ENCODE measurements at places on chromosomes 6 and 20.
A peak's percentile ranks its signal among the peaks of the same experiment; 100 is the strongest.

DNA sequence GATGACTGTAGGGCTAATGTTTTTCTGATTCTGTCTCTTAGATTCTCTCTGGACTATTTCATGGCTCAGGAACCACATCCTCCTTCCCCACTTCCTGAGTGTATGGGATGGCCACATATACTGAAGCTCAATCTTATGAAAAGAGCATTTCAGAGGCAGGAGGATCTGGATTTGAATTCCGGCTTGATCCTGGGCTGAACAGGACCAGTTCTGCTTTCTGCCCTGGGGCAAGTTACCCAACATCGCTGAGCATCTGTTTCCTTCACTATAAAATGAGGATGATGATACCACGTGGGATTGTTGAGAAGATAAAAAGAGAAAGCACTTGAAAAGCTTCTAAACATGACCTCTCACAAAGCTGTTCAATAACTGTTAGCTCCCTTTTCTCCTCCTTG, 168.4 kb upstream of the TNFAIP3 start:
- DNase-seq, result no peak

- no peak for DNase-seq
These were observed 23.0 kb upstream of the TFAP2A start for GRCh38 chr6:10437891-10438290.

DNA sequence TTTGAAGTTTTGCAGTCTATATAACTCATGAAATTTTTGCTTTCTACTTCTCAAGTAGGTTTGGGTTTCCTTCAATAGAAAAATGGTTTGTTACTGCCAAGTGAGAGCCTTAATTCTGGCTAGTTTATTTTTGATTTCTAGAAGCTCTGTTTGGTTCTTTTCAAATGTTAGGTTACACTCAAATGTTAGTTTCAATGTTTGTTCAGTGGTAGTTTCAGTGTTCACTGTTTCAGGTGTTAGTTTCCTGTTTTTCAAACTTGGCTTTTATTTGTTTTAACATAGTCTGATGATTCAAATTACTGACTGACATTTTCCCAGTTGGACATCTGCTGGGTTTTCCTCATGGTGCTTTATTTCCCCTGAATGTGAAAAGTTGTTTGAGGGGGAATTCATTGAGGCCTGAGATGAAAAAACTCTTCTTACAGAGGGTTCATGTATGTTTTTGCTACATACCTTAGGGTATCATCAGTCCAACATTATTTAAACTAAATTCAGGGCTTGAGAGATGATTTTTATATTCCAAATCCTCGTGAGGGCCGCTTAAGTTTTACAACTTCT, 189.0 kb downstream of the JARID2 start:
- no peak for DNase-seq

DNA sequence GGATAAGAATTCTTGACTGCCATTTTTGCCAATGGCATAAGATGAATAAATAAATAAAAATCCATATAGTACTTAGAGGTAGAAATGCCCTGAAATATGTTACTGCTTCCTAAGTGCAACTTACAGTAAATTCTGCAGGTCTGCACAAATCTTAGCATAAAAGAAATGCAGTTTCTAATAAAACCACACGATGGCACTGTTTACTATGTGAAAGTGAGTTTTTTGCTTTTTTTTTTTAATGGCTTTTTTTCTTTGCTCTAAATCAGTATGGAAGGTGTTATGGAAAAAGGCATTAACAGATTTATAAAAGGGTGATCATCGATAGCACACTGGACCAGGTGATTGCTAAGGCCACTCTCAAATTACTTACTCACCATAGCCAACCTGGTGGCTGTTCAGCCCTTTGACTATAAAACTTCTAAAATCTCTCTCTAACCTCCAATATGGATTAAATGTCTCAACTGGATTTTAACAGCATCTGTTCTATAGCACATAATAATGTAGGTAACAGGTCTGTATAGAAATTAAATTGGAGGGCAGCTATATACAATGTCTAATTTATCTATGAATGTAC, 45.8 kb downstream of the AHI1 start:
- no peak for DNase-seq

GRCh38 chr6:45738057-45738455, 277.6 kb downstream of the CLIC5 start:
- DNase-seq, result no peak

GRCh38 chr6:123089226-123089625, 93.2 kb downstream of the CLVS2 start:
- no peak for DNase-seq

DNA sequence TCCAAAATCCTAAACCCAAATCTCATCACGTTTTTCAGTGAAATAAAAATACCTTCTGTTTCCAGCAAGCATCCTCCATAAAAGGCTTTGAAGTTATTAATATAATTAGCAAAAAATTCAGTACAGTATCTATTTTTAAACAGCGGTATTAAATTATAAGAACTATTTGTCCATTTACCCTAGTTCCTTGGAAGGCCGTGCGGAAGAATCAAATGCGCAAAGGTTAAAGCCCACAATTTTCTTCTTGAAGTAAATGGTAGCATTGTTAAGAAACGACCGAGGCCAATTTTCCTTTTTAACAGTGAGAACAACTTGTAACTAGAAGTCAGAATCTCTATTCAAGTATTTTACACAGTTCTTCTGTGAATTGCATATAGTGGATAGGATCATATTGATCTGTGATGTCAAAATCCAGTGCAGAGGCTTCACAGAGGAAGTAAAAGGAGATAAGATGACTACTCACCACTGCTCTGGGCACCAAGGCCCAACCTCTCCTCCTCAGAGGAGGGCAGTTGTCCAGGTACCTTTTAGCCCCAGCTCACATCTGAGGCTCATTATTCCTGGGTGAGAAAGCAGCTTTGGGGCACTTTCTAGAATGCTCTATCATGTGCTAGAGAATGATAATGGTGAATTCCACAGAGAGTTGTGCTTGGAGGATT, 36.3 kb downstream of the TNFAIP3 start:
- DNase-seq, result no peak

- peak; percentile 21 for DNase-seq
These were observed 63.1 kb upstream of the KLHL31 start for GRCh38 chr6:53728570-53729194.

All from CD4-positive, alpha-beta T cell (primary cell).